Activated T-helper 1 cell treated with anti-CD3 and anti-CD28 coated beads, Interleukin-2, amount 50 U/mL, for 16 hours (primary cell): ENCODE measurements at places on chromosomes 4 and X.
A peak's percentile ranks its signal among the peaks of the same experiment; 100 is the strongest.

DNA sequence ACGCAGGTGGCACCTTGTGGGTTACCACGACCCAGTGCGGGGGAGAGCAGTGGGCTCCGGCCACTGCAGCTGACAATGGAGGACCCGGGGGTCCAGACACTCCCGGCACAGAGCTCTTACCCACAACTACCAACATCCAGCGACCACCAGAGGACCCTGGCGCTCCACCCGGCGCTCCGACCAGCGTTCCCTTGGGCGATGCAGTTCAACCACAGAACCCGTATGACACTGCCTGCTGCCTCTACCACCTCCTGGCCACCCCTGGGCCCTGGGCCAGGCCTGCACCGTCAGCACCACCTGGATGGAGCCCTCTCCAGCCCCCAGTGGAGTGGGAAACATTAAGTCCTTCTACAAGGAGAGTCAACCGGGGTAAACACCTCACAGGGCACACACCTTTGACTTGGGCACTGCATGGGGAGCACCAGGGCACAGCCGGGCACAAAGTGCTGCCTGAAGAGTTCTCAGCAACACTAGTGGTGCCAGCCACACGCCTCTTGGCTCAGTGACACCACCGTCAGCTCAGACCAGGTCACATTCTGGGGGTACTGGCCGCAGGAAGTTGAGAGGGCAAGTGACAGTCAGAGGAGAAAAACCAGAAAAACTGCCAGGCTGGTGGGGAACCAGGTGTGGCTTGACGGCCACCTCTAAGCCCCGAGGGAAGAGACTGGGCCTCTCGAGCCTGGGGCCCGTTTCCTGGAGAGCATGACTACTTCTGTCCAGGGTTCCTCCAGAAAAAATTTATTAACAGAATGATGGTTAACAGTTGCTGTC is 2.6 kb downstream of the CTBP1 start:
- no peak for DNase-seq

GRCh38 chr4:127214016-127214415 is 418.7 kb upstream of the INTU start:
- no peak for DNase-seq

- DNase-seq: no peak
Measured at GRCh38 chr4:14701896-14702295, 300.4 kb upstream of the CPEB2 start.

- DNase-seq: no peak
Measured at GRCh38 chr4:108359986-108360681, 191.4 kb upstream of the LEF1 start.

DNA sequence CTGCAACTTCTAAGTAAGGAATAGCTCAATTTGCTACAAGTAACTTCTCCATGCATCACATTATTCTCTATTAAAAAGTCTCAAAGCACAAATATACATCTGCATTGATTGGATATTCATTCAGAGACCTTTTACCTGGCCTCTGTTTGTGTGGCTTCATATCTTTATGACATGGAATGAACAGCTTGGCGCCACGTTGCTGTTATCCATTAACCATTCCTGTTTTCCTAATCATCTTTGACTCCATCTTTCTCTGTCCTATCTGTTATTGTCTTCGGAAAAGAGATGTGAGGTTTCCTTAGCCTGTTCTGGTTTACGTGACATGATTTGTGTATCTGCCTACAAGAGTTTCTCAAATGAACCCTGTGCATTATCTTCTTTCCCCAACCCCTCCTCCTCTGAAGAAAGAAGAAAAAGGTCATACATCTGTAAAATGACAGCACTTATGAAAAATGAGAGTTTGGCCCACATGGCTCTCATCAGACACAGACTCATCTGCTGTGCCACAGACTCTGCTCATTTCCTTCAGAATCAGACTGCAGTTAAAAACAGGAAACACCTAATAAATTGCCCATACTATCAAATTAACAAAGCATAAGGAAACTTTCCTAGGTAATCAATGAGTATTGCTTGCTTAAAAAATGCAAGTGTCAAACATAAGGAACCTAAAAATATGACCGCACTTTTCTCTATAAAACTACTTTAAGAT is 347.6 kb upstream of the FAM241A start:
- DNase-seq: no peak

GRCh38 chr4:138611721-138612120 is 369.6 kb upstream of the SLC7A11 start:
- DNase-seq: no peak

DNA sequence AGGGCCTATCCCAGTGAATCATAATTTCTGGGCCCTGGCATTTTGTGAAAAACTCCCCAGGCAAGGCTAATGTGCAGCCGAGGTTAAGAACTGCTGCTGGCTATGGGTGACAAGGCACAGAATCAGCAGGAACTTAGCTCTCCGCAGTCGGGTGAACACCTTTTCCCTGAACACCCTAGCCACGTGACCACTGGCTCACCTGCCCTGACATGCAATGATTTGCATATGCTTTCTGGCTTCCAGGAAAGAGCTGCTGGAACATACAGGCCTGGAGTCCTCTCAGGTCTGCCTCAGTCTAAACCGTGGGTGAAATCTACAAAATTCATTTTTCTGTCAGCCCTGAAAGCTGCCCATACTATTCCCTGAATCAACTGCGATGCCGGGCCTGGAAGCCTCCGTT is 56.6 kb downstream of the ZNF827 start:
- no peak for DNase-seq

DNA sequence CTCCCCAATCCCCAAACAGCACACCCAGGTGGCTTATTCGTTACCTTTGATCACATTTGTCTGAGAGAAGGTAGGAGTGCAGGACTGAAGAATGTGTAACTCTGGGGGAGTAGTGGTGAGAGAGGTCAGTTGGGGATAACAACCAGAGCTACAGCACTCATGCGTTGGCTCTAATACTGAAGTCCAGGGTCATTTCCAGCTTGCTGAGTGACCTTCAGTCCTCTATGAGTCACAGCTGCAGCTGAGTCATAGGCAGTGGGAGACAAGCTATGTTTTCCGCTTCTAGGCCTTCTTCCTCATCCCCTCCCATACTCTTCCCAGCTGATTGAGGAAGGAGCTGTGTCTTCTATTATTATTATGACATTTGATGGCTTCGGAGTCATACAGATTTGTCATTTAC is 31.6 kb upstream of the CT47C1 start:
- no peak for DNase-seq

GRCh38 chrX:79477691-79478090 is 110.6 kb upstream of the ITM2A start:
- DNase-seq: no peak

GRCh38 chr4:156773648-156774357 is 197.8 kb downstream of the PDGFC start:
- no peak for DNase-seq

- no peak for DNase-seq
Measured at GRCh38 chrX:139889760-139890159, 43.1 kb downstream of the ATP11C start.

- no peak for DNase-seq
Measured at GRCh38 chrX:145687146-145687545, 130.5 kb upstream of the SLITRK2 start.

- no peak for DNase-seq
Measured at GRCh38 chr4:55517526-55518229, 29.0 kb downstream of the CLOCK start.

- DNase-seq: no peak
Measured at GRCh38 chr4:54217642-54218495, 11.2 kb upstream of the PDGFRA start.

- DNase-seq: no peak
Measured at GRCh38 chrX:101080326-101081124, 1.8 kb downstream of the TMEM35A start.

- no peak for DNase-seq
Measured at GRCh38 chrX:20477836-20478524, 211.3 kb upstream of the RPS6KA3 start.

- no peak for DNase-seq
Measured at GRCh38 chr4:20983763-20984575, 283.7 kb downstream of the PACRGL start.

- no peak for DNase-seq
Measured at GRCh38 chrX:19829814-19830213, 57.6 kb downstream of the SH3KBP1 start.

DNA sequence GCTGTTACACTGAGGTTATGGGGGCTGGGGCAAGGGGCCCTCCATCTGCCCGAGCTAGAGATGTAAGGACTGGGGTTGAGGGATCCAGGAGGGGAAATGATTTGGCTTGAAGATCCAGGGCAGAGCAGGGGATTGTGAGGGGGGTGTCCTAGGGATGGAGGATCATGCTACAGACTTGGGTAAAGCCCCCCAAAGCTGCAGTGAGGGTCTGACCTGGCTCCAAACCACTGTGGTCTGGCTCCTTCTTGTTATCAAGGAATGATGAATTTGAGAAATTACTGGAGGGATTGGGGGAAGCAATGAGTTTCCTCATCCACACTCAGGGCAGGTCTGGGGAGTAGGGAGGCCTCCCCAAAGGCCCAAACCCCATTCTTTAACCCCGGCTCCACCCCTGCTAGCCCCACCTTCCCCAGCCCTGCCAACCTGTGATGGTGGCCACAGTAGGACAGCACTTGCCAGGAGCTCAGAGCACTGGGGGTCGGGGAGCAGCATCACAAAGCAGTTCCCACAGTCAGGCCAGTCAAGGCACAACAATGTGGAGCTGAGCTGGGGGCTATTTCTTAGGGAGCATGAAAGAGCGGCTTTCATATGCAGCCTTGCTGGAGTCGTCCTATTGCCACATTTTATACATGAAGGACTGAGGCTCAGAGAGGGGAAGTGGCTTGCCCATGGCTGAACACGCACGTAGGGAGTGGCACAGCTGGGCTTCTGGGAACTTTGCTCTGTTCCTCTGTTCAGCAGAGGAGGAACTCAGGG is 165.5 kb downstream of the EFNB1 start:
- no peak for DNase-seq

GRCh38 chrX:93673056-93673868 is at the start of gene NAP1L3:
TSS of gene NAP1L3 (minus strand) at chrX:93673578. CDS start at chrX:93673304, 274 bp downstream.
- DNase-seq: peak; percentile 45

DNA sequence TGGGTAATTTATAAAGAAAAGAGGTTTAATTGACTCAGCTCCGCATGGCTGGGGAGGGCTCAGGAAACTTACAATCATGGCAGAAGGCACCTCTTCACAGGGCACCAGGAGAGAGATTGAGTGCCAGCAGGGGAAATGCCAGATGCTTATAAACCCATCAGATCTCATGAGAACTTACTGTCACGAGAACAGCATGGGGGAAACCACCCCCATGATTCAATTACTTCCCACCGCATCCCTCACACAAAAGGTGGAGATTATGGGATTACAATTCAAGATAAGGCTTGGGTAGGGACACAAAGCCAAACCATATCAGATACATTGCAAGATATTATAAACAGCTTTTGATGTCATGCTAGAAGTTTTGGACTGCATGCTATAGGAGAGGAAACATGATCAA is 204.3 kb downstream of the VEGFC start:
- no peak for DNase-seq

DNA sequence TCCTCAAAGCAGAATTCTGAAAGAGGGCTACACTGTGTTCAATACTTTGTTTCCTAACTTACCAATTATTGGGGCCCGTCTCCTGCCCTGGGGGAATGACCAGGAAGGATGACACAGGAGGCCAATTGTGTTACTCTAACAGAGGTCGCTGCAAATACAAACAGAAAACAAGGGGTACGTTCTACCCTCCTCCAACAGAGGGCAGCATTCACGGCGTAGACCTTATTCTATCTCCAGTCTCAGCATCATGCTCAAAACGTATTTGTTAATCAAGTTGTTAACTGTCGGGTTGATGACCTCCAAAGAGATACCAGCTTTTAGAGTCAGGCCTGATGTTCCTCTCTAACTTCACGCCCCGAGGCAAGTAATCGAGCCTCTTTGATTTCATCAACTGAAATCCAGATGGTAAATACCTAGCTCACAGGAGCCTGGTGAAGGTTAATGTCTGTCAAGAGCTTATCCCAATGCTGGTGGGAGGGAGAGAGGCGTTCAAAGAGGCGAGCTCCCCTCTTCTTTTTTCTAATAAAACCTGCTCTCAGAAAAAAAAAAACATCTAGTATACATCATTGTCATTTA is 181.0 kb upstream of the KCNIP4 start:
- DNase-seq: no peak

DNA sequence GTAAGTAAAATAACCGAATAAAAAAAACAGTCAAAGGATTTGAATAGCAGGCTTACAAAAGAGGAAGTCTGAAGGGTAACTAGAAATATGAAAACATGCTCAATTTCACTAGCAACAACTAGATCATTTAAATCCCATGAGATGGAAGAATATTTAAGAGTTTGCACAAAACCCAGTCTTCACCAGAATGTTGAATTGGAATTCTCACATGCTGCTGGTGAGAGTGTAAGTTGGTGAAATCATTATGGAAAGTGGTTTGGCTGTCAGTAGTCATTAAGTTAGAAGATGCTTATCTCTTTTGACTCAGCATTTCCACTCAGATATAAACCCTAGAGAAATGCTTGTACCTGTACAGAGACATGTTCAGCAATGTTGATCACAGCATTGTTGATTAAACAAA is 110.1 kb downstream of the PGRMC2 start:
- DNase-seq: no peak

GRCh38 chrX:150456941-150457340 is 93.8 kb downstream of the MAMLD1 start:
- no peak for DNase-seq

GRCh38 chr4:177321647-177322046 is 12.0 kb downstream of the NEIL3 start:
- DNase-seq: no peak

- no peak for DNase-seq
Measured at GRCh38 chr4:119139822-119140252, 4.2 kb downstream of the MYOZ2 start.

DNA sequence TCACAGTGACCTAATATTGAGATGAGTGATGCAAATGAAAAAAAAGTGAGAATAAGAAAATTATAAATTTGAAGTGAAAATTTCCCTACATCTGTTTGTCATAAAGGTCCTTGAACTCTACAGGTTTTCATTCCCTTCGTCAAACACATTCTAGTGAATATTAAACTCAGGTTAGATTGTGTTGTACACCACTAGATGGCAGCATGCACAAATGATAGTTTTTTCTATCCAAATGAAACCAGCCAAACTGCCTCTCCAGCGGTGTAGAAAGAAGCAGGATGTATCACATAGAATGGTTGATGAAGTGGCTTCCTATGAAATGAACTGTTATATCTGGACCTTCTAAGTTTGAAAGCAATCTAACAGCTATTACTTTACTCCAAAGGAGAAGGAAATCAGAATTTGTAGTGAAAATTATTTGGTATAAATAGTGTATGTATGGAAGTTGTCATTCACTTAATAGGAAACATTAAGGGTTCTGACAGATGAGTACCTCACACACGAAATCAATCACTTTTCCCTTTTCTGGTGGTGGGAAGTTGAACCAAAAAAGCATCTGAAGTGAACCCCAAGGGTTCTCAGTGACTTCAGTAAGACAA is 382.7 kb downstream of the UNC5C start:
- DNase-seq: no peak

- no peak for DNase-seq
Measured at GRCh38 chr4:19025031-19025430, 1003.5 kb upstream of the LCORL start.

- DNase-seq: no peak
Measured at GRCh38 chrX:152821145-152821765, 9.3 kb downstream of the CETN2 start.

DNA sequence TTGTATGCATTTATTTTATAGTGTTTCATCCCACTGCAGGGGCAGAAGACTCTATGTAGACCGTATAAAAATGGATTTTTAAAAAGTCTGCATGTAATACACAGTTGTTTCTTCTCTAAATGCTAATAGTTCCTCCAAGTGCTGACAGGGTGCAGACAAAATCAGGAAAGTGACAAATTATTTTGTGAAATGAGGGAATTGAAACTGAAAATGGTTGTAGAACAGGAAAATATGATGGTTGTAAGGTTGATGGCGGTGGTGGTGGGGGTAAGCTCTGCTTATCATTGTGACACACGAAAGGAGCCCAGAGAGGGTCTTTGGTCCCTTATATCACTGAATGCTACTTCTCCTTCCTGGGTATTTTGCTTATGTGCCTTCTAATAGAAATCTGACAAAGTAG is 4.3 kb downstream of the IL15 start:
- no peak for DNase-seq
